Activated CD4-positive, alpha-beta T cell treated with anti-CD3 and anti-CD28 coated beads, Interleukin-10, Interleukin-2, amounts not matched to agents 100 ng/mL and 50 ng/mL, durations not matched to agents 16 hours and 8 hours (primary cell): ENCODE measurements at places on chromosomes 12 and 14.
A peak's percentile ranks its signal among the peaks of the same experiment; 100 is the strongest.

DNA sequence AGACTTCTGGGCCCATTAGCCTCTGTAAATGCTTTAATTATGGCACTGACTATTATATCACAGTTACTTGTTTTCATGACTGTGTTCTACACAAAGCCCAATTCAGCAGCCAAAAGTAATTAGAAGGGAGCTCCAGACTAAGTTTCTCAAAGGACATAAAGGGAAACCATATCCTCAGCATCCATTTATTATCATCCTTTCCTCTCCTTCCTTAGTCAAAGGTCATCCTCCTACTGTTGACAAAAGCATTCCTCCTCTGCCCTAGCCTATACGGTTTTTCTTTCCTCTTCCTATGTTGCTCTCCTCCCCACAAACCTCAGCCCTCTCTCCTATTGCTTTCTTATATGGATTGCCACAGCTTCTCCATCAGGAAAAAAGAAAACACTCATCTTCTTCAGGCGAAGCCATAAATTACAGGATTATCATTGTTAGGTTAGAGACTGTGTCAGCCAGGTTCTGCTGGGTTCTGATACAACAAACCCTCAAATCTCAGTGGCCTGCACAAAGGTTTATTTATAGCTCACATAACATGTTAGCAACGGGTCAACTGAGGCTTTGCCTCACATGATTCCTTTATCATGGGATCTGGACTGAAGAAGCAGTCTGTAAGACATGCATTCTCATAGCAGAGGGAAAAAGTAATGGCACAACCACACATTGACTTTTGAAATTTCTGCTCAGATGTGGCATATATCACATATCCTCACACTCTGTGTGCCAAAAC lies 207.2 kb downstream of the SLC5A8 start:
- DNase-seq = no peak

- DNase-seq = no peak
Measured at GRCh38 chr14:88075269-88075981, 70.5 kb downstream of the GPR65 start.

DNA sequence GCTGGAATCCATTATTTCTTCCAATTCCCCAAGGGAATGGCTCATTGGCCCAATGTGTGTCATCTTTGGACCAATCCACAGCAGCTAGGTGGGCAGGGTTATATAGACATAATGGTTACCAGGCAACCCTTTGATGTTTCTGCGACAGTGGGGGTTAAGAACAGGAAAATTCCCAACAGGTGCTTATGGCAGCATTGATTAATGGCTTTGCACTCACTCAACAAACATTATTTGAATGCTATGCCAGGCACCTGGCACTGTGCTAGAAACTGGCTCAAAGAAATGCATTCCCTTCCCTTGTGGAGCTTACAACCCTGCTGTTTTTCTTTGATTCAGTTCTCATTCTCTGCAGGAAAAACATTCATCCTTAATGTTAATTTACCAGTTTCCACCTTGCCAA lies 1221.0 kb downstream of the AACS start:
- no peak for DNase-seq

- DNase-seq = peak; percentile 17
Measured at GRCh38 chr12:12305568-12306300, 38.9 kb upstream of the LRP6 start.

- peak; percentile 16 for DNase-seq
Measured at GRCh38 chr12:94602024-94602423, 48.3 kb downstream of the TMCC3 start.

DNA sequence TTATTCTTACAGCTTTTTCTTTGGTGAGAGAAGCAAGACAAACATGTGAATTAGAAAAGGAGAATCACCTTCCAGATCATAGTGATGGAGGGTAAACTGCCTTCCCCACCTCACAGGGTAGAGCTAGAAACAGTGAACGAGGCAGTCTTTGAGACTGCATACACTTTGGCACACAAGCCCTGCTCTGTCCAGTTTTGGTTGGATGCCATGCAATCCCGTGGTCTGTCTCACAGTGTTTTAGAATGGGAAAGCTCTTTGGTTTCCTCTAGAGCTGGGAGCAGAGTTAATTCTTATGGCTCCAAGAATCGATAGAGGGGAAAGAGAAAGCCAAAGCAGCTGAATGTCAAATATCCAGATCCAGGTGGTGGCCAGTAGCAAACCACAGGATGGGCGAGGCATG lies 21.9 kb downstream of the TDP1 start:
- no peak for DNase-seq

DNA sequence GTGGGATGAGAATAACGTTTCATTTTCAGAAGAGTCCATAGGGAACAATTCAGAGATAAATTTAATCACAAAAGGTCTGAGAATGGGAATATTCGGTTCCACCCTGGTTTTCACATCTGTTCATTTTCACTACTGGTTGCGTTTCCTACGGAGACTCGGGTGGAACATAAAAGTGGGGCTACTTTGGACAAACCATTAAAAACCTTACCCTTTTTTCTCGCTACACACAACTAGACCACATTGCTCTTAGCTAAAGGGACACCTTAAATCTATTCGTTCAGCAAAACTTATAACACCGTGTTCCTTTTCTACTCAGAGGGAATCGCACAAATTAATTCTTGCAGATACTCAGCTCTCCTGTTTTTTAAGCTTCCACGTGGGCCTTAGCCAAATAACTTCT lies 1.0 kb upstream of the SUDS3 start:
- no peak for DNase-seq

DNA sequence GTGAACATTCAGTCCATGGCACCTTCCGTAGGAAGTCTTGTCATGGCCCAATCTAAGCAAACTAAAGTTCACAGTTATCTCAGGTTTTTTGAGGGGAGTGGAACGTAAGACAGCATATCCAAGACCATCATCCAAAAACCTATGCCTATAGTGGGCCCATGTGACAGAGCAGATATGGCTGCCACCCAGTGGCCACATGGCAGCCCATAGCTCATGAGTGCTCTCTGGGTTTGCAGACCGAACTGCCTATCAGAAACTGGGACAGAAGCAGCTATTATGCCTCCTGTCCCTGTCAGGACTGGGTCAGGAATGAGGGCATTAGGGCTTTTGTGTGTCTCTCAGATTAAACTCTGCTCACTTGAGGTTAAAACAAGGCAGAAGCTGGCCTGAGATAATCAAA lies 503.7 kb downstream of the NRXN3 start:
- no peak for DNase-seq

DNA sequence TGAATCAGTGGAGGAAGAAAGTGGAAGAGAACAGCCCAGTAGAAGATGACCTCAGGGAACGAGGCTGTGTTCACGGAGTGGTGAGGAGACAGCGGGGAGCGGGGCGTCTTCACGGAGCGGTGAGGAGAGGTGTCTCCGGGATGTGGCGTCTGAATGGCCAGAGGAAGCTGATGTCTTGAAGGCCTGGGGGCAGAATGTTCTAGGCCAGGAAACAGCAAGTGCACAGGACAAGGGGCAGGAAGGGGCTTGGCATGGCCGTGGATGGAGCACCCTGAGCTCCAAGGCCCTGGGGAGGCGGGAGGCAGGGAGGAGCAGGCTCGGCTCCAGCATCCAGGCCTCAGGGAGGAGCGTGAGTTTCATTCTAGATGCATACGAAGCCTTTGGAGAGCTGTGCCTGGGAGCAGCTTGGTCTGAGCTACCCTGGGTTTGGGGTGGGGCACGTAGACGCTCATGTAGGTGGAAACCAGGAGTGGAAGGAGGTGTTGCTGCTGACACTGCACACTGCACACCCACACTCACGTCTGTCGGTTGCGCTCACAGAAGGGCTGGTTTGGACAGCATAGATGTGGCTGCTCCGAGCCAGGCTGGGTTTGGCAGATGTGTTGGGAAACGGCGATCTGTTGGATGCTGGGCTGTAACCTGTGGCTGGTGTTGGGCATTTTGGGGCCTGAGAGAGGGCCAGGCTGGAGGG lies 131.6 kb downstream of the ADGRD1 start:
- DNase-seq = no peak

DNA sequence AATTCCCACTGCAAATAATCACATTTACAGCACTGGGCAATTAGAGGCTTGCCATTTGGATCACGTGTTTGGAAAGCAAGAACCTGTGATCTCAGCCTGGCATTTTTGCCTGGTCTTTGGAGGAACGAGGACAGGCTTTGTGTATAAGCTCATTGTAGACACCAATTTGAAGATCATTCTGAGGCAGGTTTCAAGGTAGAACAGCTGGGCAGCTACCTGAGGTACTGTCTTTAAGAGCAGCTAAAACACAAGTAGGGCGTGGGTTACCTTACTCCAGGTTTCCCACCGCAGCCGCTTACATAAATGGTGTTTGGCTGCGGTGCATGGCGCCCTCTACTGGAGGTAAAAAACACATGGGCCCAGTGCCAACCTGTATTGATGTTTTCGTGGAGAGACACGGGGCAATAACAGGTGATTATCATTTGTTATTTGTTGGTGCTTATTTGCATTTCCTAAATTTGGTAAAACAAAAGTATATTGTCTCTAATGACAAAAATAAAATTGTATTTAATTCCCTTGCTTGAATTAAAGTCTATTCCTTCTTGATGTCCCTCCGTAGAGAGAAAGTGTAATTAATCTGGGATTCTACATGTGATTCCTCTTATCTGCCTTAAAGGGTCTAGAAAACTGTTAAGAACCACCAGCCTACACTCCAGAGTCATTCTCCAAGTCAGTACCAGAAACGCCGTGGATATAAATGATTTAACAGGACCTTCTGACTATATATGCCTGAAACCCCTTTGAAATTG lies 69.7 kb downstream of the SVOP start:
- DNase-seq = peak; percentile 74

GRCh38 chr12:123900871-123901376 lies 71.7 kb downstream of the CCDC92 start:
- no peak for DNase-seq

DNA sequence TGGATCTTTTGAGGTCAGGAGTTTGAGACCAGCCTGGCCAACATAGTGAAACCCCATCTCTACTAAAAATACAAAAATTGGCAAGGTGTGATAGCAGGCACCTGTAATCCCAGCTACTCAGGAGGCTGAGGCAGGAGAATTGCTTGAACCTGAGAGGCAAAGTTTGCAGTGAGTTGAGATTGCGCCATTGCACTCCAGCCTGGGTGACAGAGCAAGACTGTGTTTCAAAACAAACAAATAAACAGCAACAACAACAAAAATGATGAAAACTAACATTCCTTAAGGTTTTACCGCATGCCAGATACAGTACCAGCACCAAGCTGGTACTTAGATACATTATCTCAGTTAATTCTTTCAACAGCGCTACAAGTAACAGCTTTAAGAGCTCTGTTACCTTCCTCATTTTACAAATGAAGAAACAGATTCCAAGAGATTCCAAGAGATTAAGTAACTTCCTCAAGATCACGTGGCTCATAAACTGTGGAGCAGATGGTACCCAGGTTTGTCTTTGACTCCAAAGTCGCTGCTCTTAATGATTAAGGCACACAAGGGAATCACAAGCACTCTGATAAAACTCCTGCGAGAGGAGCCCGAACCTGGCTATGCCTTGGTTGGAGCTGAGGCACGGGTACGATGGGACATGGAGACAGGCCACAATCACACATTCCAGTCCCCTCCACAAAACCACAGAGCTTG lies 17.7 kb upstream of the PLEK2 start:
- no peak for DNase-seq
